Heart right ventricle (tissue), 16 donors: ENCODE measurements at places on chromosomes 3 and 15. TPM values are rescaled to one million over a fixed set of nuclear protein-coding genes. Genes with fewer than 3 reads are reported as not detected.

DNA sequence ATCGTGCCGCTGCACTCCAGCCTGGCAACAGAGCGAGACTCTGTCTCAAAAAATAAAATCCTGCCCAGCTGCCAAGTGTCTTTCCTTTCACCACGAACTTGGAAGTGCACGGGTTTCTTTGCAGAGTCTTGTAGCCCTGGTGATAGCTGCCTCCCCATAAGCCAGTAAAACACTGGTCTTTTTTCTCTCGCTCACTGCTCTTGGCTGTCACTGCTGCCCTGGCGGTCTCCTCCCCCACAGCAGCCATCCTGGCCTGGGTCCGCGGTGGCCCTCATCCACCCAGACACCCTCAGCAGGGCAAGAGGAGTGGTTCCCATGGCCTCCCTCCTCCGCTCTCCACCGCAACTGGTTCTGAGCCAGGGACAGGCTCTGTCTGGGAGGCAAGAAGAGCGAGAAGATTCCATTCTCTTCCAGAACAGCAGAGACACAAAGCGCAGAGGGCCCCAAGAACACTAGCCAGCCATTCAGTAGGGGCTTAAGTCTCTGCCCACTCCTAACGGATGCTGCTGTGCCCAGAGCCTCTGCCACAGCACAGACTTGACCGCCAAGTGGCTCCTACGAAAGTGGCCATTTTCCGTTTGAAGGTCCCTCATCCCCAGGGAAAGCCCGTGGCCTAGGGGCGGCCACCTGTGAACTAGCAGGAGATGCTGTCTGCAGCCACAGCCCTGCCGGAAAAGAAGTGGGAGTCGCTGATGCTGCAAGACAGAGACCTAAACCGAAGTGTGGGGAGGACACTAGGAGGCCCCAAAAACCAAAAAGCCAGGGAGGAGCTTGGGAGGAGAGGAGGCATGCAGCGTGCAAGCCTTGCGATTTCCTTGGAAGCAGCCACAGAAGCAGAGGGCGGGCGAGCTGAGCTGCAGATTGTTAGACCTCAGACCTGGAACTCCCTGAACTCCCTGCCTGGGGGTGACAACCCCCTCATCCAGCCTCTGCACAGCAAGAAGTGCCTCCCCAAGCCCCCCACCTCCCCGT lies 44.1 kb downstream of the KLHL25 start:
- no peak overlapping the region for H3K4me3 ChIP-seq
- peaks cover 67% of the 10 kb centered on the region for H3K4me1 ChIP-seq
- H3K27ac ChIP-seq, result peak overlapping the region; percentile 41
- DNase-seq, result peak; percentile 68
- H3K36me3 ChIP-seq, result peaks cover 33% of the 10 kb centered on the region
- H3K27me3 ChIP-seq, result no peaks in the 10 kb centered on the region

- no peaks in the 10 kb centered on the region for H3K27me3 ChIP-seq
- no peaks in the 10 kb centered on the region for H3K36me3 ChIP-seq
- peaks cover 28% of the 10 kb centered on the region for H3K4me1 ChIP-seq
- H3K4me3 ChIP-seq, result no peak overlapping the region
- no peak for DNase-seq
- H3K27ac ChIP-seq, result peak overlapping the region; percentile 74
These were observed 80.5 kb downstream of the SNRK start for GRCh38 chr3:43366885-43367284.

DNA sequence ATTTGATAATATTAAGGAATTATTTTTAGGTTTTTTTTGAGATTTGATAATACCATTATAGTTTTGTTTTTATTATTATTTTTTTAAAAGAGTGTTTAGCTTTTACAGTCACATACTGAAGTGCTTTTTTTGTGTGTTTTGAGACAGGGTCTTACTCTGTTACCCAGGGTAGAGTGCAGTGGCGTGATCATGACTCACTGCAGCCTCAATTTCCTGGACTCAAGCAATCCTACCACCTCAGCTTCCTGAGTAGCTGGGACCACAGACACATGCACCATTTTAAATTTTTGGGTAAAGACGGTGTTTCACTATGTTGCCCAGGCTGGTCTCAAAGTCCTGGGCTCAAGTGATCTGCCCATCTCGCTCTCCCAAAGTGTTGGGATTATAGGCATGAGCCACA lies 73.0 kb downstream of the SUMF1 start:
- peaks cover 4% of the 10 kb centered on the region for H3K4me1 ChIP-seq
- DNase-seq, result no peak
- H3K27me3 ChIP-seq, result no peaks in the 10 kb centered on the region

DNA sequence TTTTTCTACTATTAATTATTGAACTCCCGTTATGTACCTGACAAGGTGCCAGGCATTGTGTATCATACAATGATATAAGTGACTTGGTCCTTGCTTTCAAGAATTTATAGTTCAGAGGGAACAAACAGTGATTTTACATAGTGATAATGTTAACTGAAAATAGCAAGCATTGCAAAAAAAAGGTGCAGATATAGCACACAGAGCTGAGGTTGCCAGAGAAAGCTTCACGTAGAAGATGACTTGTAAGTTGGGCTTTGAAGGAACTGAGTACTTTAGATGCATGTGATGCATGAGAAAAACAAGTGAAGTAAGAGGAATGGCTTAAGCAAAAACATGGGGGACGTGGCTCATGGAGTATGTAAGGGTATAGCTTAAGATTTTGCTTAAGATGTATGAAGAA lies 584.5 kb downstream of the NAALADL2 start:
- H3K4me1 ChIP-seq, result no peaks in the 10 kb centered on the region
- DNase-seq, result no peak
- no peaks in the 10 kb centered on the region for H3K36me3 ChIP-seq
- H3K4me3 ChIP-seq, result no peak overlapping the region

NOX5 gene
- 0.30 TPM for total RNA-seq

AP2M1 gene
- total RNA-seq, result 336 TPM

LRRIQ4 gene
- total RNA-seq, result not detected

CD80 gene
- not detected for total RNA-seq

ABI3BP gene
- 31.7 TPM for total RNA-seq

ALDH1A2 gene
- 14.2 TPM for total RNA-seq
